ENCODE measurements at places on chromosomes 2 and 18.

DNA sequence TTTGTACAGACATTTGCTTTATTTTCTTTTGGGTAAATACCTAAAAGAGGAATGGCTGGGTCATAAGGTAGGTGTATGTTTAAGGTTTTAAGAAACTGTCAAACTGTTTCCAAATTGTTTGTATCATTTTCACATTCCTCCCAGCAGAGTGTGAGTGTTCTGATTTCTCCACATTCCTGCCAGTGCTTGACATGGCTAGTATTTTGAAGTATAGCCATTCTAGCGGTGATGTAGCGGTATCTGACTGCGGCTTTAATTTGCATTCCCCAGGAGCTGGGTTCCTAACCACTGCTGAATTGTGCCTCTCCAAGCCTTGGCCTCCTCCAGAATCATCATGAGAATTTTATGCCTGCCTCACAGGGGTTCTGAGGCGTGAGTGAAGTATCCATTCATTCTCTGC is 61.8 kb upstream of the ARL4C start:
- DNase-seq, result no peak

GRCh38 chr2:17136877-17137276 is 381.4 kb downstream of the RAD51AP2 start:
- no peak for DNase-seq

DNA sequence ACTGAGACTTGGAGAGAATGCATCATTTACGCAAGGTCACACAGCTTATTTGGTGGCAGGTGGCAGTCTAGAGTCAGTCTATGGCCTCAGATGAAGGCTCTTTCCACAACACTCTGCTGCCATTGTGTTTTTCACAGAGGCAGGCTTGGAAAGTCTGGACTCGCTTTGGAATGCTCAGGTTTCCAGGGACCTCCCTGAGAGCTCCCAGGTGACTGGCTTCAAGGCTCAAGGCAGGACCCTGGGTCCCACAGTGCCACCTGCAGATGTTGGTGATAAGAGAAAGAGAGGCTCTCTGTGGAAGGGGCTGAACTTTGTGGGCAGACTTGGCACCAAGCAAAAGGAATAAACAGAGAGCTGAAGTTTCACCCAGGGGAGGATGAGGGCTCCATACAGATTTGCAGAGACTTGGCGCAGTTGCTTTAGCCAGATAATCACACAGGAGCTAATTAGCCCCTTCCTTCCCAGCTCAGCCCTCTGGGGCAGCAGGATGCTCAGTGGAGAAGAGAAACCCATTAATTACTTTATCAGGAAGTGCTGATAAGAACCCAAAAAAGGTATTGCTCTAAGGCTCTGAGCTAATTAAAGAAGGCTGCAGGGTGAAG is 103.5 kb downstream of the LBH start:
- no peak for DNase-seq

DNA sequence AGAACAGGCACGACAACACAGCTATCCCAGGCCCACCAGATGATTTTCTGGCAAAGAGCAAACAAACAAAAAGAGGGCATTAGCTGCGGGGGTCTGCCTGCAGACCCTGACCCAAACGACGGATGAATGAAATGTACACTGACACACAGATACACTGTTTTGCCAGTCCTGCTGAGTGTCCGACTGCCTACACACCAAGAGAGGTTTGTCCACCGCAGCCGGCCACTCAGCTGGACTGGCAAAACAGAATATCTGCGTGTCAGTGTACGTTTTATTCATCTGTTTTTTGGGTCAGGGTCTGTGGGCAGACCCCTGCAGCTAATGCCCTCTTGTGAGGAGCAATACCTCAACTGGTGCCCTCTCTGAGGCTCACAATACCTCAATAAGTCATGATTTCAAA is 10.7 kb upstream of the SH3RF3 start:
- DNase-seq, result no peak

GRCh38 chr2:240198226-240198625 is 57.8 kb upstream of the OTOS start:
- no peak for DNase-seq

DNA sequence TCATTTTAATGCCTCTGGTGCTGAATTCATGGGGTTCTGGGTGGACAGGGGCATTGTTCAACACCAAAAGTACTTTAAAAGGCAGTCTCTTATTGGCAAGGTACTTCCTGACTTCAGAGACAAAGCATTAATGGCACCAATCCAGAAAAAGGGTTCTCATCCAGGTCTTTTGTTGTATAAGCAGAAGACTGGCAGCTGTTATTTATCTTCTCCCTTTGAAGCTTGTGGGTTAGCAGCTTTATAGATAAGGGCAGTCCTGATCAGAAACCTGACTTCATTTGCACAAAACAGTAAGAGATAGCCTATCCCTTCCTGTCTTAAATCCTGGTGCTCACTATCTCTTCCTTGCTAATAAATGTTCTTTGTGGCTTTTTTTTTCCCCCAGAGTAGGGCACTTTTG is 68.8 kb downstream of the VPS54 start:
- no peak for DNase-seq

DNA sequence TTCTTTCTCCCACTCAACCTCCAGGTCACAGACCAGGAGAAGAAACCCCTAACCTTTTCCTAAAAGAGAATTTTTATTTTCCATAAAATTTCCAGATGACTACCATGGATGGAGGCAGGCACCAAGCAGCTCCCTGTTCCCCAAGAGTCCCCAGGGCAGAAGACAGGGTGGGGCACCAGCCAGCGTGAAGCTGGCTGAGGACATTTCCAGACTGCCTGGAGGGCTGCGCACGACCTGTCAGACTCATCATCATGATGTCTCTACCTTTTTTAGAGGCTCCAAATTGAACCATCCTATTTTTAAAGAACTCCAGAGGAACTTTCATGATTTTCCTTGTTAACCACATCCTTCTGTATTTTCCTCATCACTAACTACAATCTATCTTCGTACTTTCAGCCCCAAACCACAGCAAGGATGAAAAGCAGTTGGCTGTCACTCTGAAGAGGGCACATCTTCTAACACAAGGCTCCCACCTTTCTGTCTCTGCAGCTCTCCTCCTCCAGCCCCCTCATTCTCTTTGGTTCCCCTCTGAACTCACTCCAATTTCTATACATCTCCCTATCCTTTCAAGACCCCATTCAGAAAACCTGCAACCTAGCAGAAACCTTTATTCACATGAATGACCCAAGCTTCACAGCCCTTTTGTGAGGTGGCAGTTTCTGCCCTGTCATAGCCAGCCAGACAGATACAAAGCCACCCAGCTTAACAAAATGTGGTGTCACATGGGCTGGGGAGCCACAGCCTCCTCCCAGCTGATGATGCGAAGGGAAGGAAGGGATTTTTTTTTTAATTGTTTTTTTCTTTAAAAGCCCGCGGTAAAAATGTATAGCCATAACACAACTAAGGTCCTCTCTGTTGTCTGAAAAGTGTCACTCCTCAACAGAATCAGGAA is 11.1 kb downstream of the AMMECR1L start:
- no peak for DNase-seq

GRCh38 chr18:55651236-55651635 is 63.2 kb upstream of the TCF4 start:
- DNase-seq, result no peak

GRCh38 chr2:96647681-96648080 is 5.1 kb downstream of the FER1L5 start:
- DNase-seq, result no peak

DNA sequence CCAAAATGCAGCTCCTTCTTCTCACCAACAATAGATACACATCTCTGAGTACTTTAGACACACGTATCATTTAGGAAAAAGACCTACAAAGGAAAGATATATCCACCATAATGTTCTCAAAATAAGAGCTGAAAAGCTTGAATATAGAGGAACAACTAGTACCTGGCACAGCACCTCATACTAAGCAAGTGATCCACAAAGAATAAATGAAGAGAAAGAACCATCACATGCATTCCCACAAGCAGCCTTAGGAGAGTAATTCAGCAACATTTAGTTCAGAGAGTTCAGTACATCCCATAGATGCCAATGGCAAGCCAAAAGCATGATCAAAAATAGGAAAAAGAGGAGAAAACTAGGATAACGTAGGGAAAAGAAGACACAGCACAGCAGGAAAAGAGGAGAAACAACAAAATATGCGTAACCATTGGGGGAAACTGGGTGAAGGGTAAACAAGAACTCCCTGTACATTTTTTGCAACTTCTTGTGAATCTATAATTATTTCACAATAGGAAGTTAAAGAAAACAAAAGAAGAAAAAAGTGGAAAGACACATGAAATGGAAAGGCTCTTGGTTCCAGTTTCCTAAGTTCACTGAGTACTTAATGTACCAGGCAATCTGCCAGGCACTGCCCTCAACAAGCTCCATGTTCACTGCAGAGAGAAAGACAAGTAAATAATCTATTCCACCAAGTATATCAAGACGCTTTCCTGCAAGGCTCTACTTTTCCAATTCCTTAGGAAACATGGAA is 22.3 kb downstream of the CLASP1 start:
- no peak for DNase-seq

DNA sequence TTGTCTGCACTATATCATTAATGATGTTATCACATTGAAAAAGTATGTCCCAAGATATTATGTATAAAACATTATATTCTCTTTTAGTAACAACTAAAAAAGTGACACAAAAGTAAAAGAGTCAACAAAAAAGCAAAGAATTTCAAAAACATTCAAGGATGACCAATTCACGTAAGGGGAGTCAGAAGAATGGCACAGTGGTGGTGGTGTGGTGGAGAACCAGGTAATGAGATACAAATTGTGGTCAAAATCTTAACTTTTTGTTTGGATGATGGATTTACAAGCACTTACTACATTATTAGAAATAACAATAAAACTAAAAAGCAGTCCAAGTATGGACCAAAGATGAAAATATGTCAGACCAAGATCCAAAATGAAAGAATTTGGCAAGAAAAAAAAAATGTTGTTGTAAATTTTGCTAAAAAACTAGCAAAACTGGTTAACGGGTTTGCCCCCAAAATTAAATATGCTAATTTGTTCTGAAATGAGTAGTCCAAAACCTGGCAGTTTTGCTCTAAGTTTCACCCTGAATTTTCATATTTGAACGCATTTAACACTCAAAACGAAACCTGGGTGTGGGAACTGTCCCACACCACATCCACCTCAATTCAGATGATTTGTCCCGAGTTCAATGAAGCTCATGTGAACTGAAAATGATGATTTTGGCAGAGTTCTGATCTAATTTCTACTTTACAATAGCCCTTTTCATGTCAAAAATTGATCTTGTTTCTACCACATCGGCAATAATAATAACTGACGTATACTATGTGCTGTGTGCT is 135.8 kb downstream of the IKZF2 start:
- no peak for DNase-seq

DNA sequence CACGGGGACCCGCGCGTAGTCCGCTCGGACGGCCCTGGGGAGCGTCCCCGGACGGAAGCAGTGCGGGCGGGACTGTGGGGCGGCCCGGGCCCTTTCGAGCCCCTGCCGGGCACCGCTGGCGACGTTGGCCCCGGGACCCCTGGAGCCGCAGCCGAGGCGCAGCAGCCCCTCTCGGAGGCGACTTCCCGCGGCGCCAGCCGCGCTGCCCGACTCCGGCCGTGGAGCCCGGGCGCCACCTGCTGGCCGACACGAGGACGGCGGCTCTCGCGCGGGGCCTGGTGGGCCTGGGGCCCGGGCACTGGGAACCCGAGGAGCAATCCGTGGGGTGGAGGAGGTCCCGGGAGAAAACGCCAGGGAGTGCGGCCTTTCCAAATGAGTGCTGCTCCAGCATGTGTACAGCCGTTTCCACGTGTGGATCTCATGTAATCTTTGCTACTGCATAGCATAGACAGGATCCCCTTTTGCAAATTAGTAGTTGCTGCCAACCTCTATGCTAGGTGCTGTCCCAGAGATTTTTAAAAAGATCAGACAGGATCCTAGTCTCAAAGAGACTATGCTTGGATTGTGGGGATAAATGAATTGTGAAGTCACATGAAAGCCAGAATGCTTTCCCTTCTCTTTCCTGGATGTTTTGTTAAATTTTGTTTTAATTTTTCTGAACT is 4.0 kb downstream of the ID2 start:
- DNase-seq, result peak; percentile 87

GRCh38 chr2:27016801-27017325 is 15.9 kb upstream of the TMEM214 start:
- DNase-seq, result peak; percentile 67

GRCh38 chr2:107984707-107985106 is 1.6 kb upstream of the SLC5A7 start:
- no peak for DNase-seq

DNA sequence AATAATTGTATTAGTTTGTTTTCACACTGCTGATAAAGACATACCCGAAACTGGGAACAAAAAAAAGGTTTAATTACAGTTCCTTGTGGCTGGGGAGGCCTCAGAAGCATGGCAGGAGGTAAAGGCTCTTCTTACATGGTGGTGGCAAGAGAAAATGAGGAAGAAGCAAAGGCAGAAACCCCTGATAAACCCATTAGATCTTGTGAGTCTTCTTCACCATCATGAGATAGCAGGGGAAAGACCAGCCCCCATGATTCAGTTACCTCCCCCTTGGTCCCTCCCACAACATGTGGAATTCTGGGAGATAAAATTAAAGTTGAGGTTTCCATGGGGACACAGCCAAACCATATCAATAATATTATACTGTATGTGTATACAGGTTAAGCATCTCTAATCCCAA is 73.3 kb upstream of the CABLES1 start:
- no peak for DNase-seq

DNA sequence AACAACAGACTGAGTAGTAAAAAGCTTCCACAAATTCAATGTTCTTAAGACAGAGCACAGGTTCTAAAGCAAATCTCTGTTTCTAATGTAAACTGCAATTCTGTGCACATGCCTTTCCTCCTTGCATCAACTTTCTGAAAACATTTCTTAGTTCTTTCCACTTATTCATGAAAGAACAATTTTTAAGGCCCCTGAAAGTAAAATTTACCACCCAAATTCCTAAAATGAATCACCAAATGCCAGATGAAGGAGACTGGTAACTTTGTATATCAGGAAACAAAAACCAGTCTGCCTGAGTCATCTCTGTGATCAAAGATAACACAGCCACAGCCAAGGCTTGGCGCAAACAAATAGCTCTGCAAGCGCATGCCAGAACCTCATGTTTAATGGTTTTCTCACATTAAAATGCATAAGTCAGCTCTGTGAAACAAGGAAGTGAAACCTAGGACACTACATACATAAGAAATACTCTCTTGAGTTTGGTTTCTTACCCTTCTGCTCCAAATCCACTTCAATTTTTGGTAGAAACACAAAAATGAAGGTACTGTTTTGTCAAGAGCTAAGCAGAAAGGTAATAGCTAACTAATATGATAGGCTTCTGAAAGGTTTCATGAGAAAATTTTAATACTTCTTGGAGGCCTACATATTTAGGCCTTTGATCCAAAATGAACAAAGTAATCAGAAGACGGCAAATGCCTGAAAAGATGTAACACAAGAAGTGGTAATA is 169.4 kb downstream of the THADA start:
- no peak for DNase-seq

- DNase-seq, result no peak
Observed at GRCh38 chr18:28175930-28176697, 816 bp downstream of the CDH2 start.

DNA sequence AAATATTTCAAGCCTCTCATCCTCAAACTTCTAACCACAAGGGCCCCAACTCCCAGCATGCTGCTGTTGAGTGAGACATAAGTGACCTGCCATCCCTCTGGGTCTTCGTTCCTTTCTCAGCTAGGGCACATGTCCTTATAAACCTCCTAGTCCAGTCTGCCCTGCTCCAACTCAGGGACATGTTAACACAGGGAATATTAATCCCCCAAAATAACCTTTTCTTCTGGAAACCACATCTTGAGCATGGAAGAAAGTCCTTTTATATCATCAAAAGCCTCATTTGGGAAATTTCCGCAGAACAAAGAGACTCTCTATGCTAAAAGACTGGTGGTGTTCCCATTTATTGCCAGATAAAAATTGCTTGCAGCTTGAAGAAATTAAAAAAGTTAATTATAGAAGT is 14.4 kb downstream of the TNP1 start:
- no peak for DNase-seq

- no peak for DNase-seq
Observed at GRCh38 chr2:226611944-226612318, 187.7 kb downstream of the IRS1 start.

All from dorsolateral prefrontal cortex (tissue), 122 donors.